ENCODE measurements at places on chromosomes 16 and 17.

GRCh38 chr16:24846548-24847357 lies 990 bp downstream of the SLC5A11 start:
- DNase-seq = no peak

DNA sequence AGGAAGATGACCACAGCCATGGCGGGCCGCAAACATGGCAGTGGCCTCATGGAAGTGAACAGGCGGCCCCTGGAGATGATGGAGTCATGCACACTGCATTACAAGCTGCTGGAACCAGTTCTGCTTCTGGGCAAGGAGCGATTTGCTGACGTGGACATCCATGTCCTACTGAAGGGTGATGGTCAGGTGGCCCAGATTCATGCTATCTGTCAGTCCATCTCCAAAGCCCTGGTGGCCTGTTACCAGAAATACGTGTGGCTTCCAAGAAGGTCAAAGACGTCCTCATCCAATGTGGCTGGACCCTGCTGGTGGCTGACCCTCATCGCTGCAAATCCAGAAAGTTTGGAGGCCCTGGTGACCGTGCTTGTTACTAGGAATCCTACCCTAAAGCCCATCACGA lies 13.4 kb upstream of the WSB1 start:
- no peak for DNase-seq

DNA sequence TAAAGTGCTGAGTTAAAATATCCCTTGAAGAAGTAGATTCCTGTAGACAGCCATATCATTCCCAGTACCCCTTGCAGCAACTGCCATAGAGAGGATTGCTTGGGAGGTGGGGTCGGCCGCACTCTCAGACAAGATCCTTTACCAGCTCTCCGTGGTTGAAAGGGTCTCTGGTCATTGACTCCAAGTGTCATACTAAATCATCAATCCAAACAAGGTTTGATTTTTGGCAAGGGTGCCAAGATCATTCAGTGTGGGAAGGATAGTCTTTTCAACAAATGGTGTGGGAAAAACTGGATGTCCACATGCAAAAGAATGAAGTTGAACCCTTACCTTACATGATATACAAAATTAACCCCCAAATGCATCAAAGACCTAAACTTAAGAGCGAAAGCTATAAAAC lies 21.8 kb downstream of the TBX2 start:
- no peak for DNase-seq

DNA sequence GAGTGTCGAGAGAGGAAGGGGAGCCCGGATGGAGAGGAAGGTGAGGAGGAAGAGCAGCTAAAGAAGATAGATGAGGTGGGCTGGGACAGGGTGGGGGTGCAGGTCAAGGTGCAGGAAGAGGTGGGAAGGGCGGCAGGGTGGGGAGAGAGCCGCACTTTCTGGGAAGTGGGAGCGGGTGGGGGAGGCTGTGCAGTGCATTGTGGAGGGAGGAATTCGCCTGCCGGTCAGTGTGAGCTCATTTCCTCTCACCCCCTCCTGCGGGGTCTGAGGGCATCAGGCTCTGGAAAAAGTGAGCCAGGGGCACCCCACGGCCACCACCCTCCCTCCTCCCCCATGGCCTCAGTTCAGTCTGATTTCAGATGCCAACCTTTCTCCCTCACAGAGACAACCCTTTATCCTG lies 2.5 kb upstream of the ARHGAP23 start:
- DNase-seq = no peak

- DNase-seq = no peak
These were observed at the start of gene CNTNAP1 for GRCh38 chr17:42681976-42682721. Gene CNTNAP1, plus strand, starts transcription at chr17:42682531. Its CDS starts 299 bp downstream, at chr17:42682830.

- peak; percentile 71 for DNase-seq
These were observed 41.5 kb downstream of the CD300LF start for GRCh38 chr17:74671031-74671771.

- DNase-seq = no peak
These were observed 39.4 kb upstream of the ZNF750 start for GRCh38 chr17:82879241-82879640.

DNA sequence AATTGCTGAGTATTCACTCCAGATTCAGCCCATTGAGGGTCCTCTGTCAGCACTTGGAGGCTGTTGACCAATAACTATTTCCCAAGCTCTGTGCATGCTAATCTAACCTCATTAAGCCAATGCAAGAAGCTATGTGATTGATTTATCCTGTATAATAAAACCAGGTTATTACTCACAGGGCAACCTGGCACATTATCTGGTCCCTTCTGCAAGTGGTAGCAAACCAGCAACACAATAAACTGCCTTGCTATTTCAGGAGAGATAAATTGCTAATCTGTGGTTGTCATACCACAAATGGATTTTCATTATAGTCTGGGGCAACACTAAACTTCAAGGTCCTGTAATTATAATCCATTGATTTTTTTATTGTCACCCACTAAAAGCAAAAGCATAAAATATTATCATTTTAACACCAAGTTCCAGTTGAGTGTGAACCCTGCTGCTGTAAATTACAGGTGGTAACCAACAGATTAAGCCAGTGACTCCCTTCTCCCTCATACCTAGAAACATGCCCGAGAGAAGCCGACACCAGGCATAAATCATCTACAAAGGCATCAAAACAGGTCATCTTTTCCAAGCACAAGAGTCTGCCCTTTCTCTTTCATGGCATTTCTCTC lies 51.1 kb upstream of the SOX9 start:
- no peak for DNase-seq

DNA sequence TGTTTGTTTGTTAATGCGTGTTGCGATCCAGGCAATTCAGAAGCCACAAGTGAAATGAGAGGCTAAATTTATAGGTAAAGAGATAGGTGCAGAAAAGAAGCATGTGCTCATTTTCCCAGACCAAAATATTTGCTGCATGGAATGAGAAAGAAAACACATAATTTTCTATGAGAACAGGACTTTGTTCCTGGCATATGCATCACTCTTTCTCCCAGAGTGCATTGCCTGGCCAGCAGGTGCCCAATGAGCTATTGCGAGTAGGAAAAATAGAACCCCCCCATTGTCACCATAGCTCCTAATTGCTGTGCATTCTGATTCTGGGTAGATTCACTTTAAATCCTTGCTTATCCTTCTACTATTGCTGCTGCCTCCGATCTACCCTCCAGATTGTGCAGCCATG lies 410.4 kb downstream of the PMP22 start:
- no peak for DNase-seq

DNA sequence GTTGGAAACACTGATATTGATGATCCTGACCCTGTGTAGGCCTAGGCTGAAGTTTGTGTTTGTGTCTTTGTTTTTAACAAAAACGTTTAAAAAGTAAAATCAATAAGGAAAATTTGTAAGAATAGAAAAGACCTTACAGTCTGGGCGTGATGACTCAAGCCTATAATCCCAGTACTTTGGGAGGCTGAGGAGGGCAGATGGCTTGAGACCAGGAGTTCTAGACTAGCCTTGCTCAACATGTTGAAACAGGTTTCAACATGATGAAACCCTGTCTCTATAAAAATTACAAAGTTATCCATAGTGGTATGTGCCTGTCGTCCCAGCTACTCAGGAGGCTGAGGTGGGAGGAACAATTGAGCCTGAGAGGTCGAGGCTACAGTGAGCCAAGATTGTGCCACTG lies 18.3 kb upstream of the TOM1L1 start:
- DNase-seq = no peak

DNA sequence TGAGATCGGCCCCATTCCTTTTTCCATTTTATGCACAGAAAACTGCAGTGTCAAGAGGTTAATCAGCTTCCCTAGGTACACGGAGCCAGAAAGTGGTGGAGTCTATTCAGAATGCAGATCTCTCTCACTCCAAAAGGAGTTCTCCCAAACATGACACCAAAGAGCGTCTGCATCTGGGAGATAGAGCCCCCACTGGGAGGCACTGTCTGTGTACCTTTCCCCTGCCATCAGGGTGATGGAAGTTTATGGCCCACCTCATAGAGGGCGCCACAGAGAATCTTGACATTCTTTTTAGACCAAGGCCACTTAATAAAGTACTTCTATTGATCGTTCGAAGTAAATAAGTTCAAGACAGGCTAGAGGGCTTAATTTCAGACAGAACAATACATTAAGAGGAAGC lies 493.7 kb upstream of the ERCC4 start:
- no peak for DNase-seq

GRCh38 chr17:32320847-32321246 lies 21.1 kb downstream of the C17orf75 start:
- no peak for DNase-seq

GRCh38 chr16:22787466-22788192 lies 26.3 kb upstream of the HS3ST2 start:
- peak; percentile 20 for DNase-seq

- DNase-seq = no peak
These were observed 76.9 kb downstream of the TEX14 start for GRCh38 chr17:58614859-58615459.

- DNase-seq = no peak
These were observed 14.2 kb upstream of the HAPSTR1 start for GRCh38 chr16:9077091-9077809.

DNA sequence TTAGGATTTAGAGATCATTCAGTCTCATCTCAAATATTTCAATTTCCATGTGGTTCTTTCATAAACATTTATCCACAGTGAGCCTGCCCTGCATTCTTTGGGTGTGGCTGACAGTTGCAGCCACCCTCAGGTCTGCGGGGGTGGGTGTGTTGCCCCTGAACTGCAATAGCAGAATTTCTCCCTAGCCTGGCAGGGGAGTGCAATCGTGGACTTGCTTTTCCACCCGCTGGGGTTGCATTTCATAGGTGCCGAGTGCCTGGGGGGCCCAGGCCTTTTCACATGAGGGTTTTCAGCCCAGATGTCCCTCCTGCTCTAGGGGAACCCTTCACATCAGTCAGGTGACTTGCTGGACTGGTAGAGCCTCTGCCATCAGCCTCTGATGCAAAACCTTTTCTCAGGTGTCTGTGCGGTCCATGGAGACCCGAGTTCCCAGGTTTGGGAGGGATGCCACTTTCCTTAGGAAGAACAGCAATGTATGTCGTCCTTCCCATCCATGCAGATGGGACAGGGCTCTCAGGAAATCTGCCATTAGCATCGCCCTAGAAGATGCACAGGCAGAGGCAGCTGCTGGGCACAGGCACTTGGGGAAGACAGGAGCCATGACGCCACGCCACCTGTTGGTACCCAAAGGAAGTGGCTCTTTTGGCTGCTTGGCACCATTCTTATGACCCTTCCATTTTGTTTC lies 2.4 kb upstream of the USP36 start:
- DNase-seq = peak; percentile 53

DNA sequence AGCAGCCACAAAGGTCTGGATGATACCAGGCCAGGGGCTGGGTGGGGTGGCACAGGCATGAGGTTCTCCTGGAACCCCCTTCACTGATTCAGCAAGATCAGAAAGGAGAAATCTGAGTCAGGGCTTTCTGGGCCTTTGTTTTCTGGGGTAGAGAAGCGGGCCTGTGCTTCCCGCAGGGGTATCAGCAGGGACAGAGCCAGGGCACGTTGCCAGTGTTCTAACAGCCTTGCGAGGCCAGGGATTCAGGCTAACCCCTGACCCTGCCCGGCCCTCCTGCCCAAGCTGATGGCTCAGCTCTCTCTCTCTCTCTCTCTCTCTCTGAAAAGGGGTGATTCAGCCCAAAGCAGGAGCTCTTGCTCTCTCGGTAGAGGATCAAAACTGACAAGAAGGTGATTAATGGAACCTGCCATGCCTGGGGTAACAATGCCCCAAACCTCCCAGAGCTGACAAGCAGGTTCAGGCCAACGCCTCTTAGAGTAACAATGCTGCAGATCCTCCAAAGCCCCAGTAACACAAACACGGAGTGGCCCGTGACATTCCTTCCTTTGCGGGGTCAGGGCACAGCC lies 2.0 kb upstream of the KRT13 start:
- DNase-seq = no peak

DNA sequence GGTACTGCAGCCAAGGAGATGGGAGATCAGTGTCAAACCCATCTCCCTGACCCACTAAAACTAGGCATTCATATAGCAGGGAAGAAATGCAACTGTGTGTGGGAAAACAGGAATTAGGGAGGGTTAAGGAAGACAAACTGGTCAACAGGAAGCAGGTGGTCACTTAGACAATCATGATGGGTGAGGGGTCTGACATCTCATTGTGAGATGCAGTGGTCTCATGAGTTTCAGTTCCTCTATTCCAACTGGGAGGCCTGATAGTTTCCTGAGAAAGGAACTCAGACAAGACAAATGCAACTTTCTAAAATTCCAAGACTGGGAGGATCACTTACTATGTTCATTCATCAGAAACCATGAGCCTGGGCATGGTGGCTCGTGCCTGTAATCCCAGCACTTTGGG lies 361.4 kb upstream of the C16orf82 start:
- DNase-seq = no peak

- no peak for DNase-seq
These were observed 19.0 kb upstream of the CALB2 start for GRCh38 chr16:71339236-71340171.

GRCh38 chr16:13039526-13039925 lies 138.1 kb downstream of the SHISA9 start:
- DNase-seq = no peak

DNA sequence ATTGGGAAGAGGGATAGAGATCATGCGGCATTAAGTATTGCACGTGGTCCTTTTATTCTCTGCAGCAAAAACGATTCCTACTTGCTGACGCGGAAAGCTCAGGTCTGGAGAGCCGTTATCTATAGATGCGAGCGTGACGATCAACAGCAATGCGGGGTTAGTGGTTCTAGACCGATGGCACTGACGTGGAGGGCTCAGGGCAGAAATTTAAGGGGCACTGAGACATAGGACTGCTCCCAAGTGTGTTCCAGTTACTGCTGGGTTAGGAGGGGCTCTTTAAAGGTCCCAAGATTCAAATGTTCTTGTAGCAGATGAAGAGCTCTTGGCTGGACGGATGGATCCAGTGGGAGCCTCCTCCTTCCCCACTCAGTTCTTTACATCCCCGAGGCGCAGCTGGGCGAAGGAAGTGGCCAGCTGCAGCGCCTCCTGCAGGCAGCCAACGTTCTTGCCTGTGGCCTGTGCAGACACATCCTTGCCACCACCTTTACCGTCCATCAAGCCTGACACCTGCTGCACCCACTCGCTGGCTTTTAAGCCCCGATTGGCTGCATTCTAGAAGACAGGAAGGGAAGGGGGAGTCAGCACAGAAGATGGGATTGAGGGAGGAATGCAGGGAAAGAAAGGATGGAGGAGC lies 732 bp upstream of the EXOSC6 start:
- DNase-seq = no peak

- DNase-seq = no peak
These were observed 88.8 kb upstream of the TNRC6C start for GRCh38 chr17:77869665-77870132.

DNA sequence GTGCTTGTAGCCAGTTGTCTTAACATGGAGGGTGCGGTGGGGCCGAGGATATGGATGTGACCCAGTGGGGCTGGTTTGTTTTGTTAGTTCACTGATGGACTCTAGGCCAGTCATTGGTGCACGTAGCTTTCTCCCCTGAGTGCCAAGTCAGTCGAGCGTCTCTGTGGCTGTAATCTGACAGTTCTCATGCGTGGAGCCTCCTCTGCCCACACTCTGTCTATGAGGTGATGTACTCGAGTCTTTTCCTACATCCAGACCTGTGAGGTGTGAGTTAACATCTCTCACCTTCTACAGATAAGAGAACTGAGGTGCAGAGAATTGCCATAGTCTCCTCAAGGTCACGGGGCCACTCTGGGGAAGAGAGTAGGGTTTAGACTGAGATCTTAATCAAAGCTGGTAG lies 90.2 kb downstream of the MARCHF10 start:
- DNase-seq = no peak
